ENCODE measurements at places on chromosomes 12 and 14. TPM values are rescaled to one million over a fixed set of nuclear protein-coding genes. Genes with fewer than 3 reads are reported as not detected.

TRIP11 gene
- 38.9 TPM for total RNA-seq

ANAPC5 gene
- 166 TPM for total RNA-seq

CFL2 gene
- total RNA-seq, result 72.3 TPM

TMBIM6 gene
- total RNA-seq, result 437 TPM

C1S gene
- total RNA-seq, result 87.9 TPM

ACVRL1 gene
- 72.2 TPM for total RNA-seq

PAX9 gene
- 0.53 TPM for total RNA-seq
